Urinary bladder (tissue), 4 donors: ENCODE measurements at places on chromosomes 2 and 18. TPM values are rescaled to one million over a fixed set of nuclear protein-coding genes. Genes with fewer than 3 reads are reported as not detected.

DNA sequence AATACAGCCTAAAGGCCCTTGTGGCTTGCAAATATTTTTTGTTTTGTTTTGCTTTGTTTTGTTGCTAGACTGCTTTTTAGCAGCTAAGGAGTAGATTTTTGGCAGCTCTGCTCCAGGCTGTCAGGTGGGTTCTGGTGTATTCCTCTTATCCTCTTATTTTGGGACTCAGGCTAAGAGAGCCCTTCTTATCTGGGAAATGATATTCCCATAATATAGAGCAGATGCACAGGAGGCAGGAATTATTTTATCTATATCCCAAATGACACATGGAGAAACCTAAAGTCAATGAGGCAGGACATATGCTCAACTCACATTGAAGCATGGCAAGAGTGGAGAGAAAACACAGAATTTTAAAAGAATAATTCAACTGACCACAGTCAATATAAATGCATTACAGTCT lies 369.6 kb downstream of the RIT2 start:
- DNase-seq, result no peak

DNA sequence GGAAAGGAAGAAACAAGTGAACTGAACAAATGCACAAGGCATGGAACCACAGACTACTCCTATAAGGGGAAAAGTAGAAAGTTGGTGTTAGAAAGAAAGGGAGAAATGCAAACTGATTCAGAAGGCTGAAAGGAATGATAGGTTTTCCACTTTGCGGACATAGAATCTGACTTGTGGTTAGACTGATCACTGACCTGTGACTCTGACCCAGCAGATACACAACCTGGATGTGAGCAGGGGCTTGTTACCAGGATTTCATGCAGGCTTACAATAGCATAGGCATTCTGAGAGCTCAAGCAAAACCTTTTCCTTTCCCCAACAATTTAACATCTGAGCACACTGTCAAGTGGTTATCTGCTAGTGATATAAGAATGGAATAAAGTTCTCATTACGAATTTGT lies 237.0 kb upstream of the CDH20 start:
- DNase-seq, result no peak

GRCh38 chr2:48228345-48228684 lies 301.6 kb upstream of the STON1 start:
- DNase-seq, result no peak

GRCh38 chr2:186639939-186640338 lies 50.1 kb downstream of the ITGAV start:
- DNase-seq, result no peak

The ZEB2 gene
- 66.7 TPM for polyA plus RNA-seq

- no peak for DNase-seq
Measured at GRCh38 chr2:118417406-118418120, 329.3 kb downstream of the INSIG2 start.

The MATN3 gene
- 2.0 TPM for polyA plus RNA-seq

GRCh38 chr2:179440642-179441251 lies 176.1 kb upstream of the SESTD1 start:
- no peak for DNase-seq

DNA sequence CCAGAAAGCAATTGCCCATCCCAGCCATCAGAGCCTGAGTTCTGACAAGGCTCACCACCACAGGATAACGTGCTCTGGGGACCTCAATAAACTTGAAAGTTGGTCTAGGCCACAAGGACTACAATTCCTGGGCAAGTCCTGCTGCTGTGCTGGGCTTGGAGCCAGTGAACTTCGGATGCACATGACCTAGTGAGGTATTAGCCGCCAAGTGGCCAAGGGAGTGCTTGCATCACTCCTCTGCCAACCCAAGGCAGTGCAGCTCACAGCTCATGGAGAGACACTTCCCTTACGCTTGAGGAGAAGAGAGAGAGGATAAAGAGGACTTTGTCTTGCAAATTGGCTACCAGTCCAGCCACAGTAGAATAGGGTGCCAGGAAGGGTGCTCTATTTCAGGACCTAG lies 219.6 kb downstream of the MBD2 start:
- DNase-seq, result no peak

The LBX2 gene
- 0.95 TPM for polyA plus RNA-seq

DNA sequence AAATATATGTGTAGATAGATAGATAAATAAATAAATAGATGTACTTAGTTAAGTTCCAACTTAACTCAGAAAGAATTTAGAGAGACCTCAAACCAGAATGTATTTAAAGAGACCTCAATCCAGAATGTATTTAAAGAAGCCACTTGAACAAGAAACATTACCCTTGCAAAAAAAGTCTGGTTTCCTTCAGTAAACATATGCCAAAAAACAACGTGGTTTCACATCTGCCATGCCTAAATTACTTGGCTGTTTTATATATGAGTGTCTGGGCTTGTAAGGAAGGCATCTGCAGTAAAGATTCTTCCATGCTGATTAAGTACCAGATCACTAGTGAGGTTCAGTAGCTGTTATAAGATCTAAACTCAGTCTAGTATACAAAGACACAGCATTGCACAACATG lies 29.1 kb upstream of the RPE start:
- no peak for DNase-seq

GRCh38 chr2:182163878-182164277 lies 178.2 kb downstream of the PPP1R1C start:
- DNase-seq, result no peak

GRCh38 chr2:192117705-192118104 lies 77.0 kb downstream of the TMEFF2 start:
- DNase-seq, result no peak
